Upper lobe of right lung (tissue), 1 donor: ENCODE measurements at places on chromosomes 13 and 19.

DNA sequence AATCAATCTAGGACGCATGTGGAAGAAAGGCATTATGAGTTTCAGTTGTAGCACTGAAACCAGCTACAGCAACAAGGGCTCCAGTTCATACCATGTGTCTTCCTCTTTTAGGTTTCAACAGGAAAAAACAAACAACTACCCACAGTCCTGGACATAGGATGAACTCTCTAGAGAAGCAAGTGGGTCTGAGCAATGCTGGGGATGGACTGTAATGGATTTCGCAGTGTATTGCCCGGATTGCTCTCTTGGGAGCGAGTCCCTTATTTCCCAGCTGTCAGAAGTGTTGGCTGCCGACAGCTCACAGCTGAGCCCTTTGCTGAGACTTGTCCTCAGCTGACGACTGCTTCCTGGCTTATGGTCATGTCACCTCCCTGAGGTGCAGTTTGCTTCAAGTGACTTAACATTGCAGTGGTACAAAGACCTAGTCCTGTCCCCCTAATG is 12.1 kb upstream of the MYCBP2 start:
- DNase-seq: no peak

DNA sequence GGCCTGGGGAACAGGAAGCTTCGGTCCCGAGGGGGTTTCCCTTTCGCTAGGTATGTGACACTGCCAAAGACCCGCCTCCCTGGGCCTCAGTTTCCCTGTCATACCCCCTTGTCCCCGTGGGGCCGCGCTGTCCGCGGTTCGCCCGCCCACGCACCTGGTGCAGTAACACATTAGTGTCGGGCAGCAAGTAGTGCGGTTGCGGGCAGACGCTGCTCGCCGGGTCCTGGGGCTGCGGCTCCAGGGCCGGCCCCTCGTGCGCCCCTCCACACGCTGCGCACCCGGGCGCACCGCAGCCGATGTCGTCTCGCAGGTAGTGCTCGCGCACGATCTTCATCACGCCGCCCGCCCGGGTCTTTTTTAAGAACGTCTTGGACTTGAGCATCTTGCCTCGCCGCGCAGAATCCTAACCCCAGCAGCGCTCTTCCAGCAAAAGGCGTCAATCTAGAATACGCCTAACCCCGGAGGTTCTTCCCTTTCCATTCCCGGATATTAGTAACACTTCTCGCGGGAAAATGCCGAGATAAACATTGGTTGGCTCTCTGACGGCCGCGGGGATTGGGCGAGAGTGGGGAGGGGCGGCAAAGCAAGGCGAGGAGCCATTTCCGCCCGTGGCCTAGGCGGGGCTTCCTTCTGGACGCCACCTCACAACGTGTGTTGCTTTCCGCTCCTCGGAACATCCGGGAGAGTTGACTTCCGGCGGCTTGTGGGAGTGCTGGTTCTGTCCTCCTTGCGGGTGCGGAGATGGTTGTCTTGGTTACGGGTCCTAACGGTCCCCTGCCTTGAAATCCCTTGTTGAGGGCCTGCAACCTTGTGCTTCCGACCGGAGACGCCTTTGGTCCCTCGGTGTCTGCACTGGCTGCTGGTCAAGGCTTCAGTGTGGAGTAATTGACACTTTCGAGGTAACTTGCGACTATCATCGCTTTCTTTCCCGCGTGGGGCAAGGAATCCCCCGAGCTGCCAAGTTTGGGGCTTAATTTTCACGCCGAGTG is at the start of the genes DIS3 and PIBF1:
Gene DIS3, minus strand, starts transcription at position 450 of the 989 bp plus-strand sequence. Its CDS starts 68 bp downstream, at position 382.
Gene PIBF1, plus strand, starts transcription at position 683 of the 989 bp plus-strand sequence. CDS start 1,337 bp downstream, outside the sequence.
- peak; percentile 99 for DNase-seq

- DNase-seq: no peak
These were observed 12.0 kb upstream of the NUMBL start for GRCh38 chr19:40702337-40703012.

DNA sequence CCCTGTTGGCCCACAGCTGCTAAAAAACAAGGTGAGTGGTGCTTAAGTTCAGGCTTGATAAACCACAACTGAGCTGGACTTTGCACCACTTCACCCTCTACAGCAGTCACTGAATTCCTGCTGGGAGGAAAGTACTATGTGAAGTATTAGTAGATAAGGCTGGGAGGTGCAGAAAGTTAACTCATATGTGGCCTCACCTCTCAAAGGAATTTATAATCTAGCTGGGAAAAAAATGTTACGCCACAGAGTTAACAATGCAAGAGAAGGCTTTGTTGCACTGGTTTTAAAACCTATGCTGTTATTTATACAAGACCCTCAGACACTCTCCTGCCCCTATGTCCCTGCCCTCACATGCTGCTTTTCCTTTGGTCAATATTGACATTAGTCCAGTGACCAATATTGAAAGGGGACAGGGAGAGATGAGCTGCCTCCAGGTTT is 60.9 kb downstream of the LIG4 start:
- no peak for DNase-seq

DNA sequence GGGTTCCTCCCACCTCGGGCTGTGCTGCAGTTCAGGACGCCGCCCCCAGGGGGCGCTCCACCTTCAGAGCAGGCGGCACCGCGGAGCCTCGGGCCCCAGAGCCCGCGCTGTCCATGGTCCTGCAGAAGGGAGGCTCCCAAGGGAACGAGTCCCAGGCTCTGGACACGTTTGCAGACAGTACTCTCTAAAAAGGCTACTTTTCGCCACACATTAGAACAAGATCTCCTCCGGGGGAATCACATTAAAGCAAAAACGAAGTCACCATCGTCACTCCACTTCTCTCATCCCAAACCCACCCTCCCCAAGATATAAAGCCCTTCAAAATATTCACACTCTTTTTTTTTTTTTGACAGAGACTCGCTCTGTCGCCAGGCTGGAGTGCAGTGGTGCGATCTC is 4.6 kb upstream of the SIGLEC10 start:
- peak; percentile 94 for DNase-seq

DNA sequence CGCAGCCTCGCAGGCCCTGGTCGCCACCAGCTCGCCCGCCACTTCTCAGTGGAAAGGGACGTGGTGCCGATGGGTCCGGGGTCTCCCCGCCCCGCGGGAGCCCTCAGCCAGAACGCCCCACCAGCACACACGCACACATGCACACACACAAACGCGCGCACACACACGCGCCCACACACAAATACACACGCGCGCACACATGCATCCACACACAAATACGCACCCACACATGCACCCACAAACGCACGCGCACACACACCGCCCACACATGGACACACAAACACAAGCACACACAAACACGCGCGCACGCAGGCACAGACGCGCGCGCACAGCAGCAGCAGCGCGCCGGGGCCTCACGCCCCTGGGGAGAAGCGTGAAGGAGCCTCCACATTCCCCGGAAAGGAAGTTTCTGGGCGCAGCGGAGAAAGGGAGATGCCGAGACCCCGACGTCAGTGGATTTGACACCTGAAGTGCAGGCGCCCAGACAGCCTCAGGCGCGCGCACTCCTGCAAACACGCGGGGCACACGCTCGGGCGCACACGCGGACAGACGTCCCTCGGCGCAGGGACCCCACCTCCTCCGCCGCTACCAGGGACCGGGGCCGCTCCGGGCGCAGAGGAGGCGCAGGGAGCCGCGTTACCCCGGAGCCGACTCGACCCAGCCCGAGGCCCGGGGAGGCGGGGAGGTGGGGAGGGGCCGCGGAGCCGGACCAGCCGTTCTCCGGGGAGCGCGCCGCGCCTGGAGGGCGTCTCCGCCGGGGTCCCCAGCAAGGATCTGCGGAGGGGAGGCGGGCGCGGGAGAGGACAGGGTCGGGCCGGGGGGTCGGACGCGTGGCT is 622 bp downstream of the RASA3 start:
- no peak for DNase-seq

DNA sequence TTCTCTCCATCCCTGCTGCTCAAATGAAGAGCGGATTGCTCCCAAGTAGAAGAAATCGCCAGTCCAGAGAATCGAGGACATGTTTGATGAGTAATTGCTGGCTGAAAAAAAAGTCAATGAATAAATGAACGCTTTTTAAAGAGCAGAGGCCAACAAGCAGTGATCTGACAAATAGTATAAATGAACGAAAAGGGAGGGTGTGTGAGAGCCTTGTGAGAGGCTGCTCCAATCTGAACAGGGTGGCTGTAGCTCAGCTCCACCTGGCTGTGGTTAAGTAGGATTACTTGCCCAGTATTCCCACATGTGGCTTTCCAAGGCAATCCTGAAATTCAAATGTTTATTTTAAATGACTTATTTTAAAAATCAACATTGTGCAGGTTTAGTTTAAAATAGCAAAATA is 117.1 kb downstream of the TSHZ3 start:
- DNase-seq: no peak

DNA sequence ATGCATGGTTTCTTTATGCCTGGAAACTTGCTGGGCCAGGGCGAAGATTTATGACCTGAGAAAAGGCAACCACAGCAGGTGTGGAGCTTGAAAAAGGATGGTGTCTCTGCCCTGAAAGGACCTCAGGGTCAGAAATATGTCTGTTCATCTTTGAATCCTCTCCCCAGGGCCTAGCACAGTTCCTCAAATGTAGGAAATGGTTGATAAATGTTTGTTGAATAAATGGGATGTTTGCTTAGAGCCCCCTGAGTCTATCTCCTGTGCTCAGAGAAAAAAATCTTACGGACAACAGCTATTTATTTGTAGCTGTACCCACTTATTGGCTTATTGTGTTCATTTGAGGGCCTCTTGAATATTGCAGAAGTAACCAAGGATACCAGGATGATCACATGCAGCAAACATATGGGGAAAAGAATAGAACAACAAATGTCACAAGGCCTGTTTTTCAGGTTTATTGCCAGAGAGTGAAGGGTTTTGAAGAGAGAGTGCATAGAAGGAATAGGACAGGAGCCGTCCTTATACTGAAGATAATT is 114.5 kb downstream of the KLF5 start:
- DNase-seq: no peak

DNA sequence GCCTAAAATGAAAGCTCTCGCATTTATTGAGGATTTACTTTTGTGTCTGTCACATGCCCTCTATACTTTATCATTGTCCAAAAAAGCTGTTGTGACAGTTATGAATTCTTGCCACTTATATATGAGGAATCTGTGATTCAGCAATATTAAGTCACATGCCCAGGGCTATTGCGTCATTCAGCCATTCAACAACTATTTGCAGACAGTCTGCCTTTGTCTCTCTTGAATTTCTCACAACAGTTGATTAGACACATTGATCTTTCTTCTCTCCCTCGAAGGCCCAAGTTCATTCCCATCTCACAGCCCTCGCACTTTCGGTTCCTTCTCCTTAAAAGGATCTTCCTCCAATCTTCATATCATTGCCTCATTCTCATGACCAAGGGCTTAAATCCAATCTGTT is 342.6 kb downstream of the MZT1 start:
- DNase-seq: no peak

GRCh38 chr19:33780251-33780650 is 16.4 kb upstream of the KCTD15 start:
- no peak for DNase-seq

DNA sequence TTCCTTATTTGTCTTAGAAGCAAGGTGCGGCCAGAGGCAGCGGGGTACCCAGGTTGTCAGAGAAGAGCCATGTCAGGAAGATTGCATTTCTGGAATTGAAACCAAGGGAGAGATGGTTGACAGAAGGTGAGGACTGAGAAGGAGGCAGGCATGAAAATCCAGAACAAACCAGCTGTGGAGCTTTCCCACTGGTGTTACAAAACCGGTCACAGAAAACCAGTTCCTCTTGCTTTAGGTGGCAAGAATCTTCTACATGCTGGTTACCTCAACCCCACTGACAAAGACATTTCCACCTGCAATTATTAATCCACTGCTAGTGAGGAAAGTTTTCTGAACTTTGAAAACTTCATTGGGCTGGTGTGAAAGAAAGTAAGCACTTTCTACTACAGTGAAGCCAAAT is 64.0 kb upstream of the MED4 start:
- no peak for DNase-seq

DNA sequence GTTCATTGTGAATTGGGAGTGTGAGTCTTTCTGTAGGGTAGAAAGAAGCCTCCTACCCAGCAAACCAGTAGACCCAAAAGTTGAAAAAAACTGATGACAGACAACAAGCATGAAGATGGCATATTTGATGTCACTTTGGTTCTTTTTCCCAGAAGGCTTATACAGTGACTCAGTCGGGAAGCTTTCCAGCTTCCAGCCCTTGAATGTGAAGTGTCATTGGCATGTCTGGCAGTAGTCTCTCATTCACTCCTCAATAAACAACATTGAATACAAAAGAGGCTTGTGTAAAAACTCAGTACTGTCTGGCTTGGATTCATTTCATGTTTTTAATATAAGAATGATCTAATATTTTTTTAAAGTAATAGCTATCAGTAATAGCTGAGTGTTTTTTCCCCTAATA is 68.7 kb downstream of the IPO5 start:
- no peak for DNase-seq

GRCh38 chr13:110340812-110341444 is 33.8 kb downstream of the COL4A2 start:
- DNase-seq: peak; percentile 76

- no peak for DNase-seq
These were observed 513.6 kb downstream of the PCDH9 start for GRCh38 chr13:66716538-66716937.

- no peak for DNase-seq
These were observed 7.8 kb upstream of the SELENOV start for GRCh38 chr19:39506944-39507714.

GRCh38 chr13:79915114-79915811 is 425.7 kb downstream of the SPRY2 start:
- DNase-seq: no peak

DNA sequence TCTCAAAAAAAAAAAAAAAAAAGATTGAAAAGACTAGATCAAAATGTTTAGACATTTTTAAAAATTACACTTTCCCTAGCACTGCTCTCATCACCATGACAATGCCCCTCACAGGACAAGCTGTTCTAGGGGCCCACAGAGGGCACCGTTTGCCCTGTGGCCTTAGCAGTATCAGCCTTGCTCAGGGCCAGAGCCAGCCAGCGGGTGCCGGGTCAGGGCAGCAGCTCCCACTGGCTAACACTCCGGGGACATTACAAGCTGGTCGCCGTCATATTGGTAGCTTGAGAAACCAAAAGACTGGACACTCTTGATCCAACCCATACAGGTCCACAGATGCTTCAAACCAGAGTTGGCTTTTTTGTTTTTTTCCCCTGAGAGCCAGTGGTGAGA is 18.0 kb downstream of the CAPN12 start:
- DNase-seq: no peak

GRCh38 chr13:65914716-65915115 is 1315.4 kb downstream of the PCDH9 start:
- no peak for DNase-seq

DNA sequence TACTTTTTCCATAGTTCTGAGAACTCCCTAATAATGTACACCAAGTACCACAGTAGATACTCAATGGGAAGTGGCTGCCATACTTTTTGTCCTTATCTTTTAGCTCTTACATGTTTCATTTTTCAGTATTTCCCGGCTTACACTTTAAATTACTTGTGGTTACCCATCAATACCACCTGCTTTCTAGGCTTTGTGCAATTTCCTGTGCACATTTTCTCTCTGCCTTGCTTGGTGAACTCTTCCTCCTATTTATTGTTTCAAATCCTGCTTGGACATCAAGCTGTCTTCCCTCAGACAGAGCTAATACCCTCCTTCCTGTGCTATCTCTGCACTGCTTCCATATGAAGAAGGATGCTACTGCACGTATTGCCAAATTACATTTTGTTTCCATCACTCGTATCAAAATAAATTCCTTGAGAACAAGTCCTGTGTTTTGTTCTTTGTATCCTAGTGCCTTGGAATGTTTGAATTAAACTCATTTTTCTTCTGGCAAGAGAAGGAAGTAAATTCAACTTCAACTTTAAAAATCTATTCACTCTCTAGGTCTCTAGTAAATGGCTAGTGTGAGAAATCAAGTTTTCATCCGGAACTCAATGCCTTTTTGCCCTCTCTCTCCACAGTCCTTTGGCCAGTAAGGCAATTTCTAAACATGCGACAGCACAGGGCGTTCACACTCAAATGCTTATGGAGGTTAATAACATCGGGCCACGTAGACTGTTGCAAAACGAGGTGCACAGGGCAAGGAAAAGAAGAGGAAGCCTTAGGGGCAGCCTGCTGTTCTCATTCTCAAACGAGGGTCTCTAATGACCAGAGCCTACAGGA is 5.6 kb downstream of the ZAR1L start:
- DNase-seq: no peak
